ENCODE measurements at places on chromosomes 7 and 10. TPM values are rescaled to one million over a fixed set of nuclear protein-coding genes. Genes with fewer than 3 reads are reported as not detected.
A peak's percentile ranks its signal among the peaks of the same experiment; 100 is the strongest.

DNA sequence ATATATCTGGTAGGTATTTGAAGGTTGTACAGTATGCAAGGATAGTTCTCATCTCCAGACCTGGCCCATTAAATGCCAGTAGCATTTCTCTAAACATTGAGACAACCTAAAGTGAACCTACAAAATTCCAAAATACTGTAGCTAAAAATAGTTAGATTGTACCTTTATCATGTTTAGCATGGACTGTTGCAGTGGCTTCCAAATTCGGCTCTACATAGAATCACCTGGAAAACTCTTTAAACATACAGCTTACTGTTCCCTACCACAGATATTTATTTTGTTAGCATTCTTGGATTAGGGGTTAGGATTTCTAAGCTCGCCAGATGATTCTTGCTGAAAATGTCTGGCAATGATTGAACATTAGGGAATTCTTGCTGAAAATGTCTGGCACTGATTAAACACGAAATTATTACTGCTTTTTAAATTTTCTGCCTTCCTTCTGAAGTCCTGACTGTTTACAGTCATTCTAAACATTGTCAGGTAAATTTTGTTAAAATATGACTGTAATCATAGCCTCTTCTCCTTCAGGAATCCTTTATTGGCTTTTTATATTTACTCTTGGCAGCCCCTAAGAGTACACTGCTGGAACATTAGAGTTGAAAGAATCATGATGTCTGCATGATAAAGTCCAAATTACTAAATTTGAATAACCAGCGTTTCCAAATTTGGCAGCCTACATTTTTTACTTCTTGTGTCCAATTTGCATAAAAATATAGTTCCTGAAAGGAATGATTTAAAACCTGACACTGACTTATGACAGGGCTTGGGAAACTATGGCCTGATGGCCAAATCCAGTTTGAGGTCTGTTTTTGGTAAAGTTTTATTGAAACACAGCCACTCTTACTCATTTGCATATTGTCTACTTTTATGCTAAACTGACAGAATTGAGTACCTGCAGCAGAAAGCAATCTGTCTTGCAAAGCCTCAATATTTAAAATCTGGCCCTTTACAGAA, 40.3 kb downstream of the SHOC2 start:
- peak; percentile 15 for DNase-seq

- peak; percentile 81 for DNase-seq
Measured at GRCh38 chr10:63083904-63084689, 49.0 kb upstream of the NRBF2 start.

DNA sequence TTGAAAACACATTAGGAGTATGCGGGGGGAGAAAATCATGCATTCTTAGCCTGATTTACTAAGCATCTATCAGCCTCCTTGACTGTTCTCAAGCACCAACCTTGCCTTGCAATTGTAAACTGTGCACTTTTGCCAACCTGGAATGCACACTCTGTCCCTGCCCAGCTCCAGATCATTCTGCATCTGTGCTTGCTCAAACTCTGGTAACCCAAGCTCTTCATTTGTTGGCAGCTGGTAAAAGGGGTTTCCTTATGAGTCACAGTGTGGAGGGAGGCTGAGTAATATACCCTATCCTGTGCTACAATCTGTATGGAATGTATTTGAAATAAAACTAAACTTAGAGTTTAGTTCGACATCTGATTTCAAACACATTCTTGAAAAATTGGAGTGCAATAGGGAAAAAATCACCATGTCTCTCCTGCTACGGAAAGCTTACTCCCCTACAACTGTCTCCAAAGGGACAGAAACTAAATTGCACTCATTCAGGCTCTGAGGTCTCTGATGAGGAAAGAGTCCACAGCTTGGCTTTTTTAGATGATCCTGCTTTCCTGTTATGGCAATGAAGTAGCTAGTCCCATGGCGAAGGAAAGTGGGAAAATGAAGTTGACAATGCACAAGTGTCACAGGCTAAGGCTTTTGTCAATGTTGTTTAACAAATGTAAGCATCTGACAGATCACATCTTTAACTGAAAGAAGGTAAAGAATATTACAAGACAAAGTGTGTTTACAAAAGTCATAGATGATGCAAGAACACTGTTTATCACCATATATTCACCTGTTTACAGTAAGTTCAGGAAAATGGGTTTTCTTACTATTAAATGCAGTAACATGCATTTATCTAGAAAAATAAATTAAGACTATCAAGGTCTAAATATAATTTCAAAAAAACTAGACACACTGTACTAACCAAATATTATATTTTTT, 61.9 kb downstream of the TES start:
- DNase-seq = peak; percentile 67

Gene MMRN2
- 19.0 TPM for polyA plus RNA-seq

DNA sequence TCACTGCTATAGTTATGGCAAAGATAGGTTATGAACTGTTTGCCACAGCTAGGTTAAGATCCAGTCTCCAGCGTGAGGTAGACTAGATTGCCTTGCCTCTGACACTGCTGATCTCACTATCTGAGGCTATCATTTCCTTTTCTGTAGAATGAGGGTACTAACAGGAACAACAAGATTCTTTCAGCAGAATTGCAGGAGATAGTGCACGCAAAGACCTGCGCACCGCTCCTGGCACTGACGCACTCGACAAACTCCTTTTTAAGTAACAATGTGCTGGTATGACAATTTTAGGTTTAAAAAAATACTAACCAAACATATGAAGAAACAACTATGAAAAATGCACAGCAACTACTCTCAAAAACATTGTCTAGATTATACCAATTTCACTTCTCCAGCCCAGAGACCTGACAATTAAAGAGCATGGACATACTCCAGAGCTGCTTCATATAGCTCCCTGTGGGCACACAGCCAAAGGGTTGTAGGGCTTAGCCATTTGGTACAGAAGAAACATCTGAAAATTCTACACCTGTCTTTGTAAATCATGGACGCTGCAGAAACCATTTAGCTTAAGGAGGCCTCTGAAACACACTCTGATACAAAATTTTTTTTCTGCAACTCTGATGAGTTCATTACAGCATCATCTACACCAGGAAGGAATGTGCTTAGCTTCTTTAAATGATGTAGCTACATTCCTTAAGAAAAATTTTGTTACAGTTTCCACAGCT, 7.8 kb downstream of the ADAM12 start:
- no peak for DNase-seq

- DNase-seq = no peak
Measured at GRCh38 chr10:48737886-48738285, 53.2 kb downstream of the WDFY4 start.
